ENCODE measurements at places on chromosomes 4 and X.

- DNase-seq, result no peak
These were observed 3.1 kb downstream of the KDM6A start for GRCh38 chrX:44876086-44876485.

DNA sequence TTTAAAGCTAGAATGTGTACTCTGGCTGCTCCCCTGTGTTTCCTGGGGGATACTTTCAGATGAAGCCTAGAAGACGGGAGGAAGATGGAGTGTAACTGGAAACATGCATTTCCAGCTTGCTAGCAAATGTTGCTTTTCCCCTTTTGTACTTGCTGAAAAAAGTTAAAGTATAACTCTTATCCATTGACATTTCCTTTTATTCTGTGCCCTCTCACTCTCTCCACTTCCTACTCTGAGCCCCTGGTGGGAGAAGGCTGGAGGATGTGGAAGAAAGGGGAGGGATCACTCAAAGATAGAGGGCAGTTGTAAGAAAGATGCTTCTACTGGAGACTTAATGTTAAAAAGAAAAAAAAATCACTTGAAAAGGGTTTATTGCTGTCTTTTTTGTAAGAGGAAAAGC lies 396.5 kb downstream of the DTHD1 start:
- DNase-seq, result no peak

GRCh38 chrX:67998540-67998939 lies 434.8 kb downstream of the OPHN1 start:
- no peak for DNase-seq

- DNase-seq, result no peak
These were observed 473.4 kb downstream of the PCDH7 start for GRCh38 chr4:31193521-31193920.

Measured in stimulated activated CD8-positive, alpha-beta memory T cell treated with anti-CD3 and anti-CD28 coated beads, Interleukin-12 subunit alpha, Interleukin-12 subunit beta, amount 100 ng/mL, for 1 hour (primary cell).